ENCODE measurements at places on chromosomes 4 and X.

DNA sequence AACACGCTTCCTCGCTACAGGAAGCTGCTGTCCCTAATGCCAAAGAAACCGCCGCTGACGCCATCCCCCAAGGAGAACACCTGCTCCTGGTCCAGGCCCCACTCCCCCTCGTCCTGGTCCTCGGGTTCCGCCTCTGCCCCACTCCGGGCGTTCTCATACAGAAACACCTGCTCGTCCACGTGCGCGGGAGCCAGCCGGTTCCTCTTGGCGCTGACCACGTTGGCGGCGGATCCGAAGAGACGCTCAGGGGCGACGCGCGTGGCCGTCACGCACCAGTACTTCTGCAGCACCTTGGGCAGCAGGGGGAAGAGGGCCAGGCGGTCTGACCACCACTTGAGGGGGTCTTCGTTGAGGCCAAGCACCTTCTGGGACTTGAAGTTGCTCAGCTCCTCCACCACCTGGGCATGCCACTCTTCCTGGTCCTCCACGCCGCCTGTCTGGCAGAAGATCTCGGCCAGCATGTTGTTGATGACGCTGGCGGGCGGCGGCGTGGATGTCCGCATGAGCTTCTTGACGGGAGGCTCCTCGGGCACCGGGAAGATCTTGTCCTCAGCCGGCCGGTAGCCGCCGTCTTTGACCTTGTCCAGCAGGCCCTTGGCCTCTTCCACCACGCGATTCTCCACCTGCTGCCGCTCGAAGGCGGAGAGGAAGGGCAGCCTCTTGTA is 12.0 kb downstream of the DHRSX start:
- DNase-seq = no peak

DNA sequence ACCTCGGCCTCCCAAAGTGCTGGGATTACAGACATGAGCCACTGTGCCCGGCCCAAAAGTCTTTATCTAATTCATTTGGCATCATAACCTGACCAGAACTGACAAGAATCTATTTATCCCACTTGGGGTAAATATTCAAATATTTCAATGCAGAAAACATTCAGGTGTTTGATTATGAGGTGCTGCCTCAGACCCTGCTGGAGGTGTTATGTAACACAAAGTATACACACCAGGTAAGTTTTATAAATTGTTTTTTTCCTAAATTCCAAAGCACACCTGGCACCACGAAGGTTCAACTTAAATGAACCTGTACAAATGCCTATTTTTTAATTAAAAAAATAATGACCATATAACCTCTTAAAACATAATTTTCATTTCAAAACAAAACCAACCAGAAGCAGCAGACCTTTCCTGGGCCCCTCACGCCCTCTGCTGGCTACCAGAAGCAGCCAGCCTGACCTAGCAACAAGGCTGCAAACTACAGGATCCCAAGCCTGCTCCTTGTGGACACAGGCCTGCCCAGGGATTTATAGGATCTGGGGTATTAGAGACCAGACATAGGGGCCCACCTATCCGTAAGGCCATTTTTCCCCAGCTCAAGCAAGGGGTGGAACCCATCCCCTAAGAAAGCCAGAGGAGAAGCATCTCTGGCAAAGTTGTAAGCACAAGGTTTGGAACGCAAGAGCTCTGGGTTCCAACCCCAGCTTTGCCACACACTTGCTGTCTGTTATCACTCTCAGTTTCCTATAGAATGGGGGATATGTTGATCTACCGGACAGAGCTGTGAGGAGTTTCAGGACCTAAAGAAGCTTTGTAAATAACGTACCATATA is 11.7 kb downstream of the OTUD5 start:
- peak; percentile 50 for DNase-seq

- no peak for DNase-seq
Observed at GRCh38 chr4:41339812-41340809, 83.4 kb downstream of the UCHL1 start.

DNA sequence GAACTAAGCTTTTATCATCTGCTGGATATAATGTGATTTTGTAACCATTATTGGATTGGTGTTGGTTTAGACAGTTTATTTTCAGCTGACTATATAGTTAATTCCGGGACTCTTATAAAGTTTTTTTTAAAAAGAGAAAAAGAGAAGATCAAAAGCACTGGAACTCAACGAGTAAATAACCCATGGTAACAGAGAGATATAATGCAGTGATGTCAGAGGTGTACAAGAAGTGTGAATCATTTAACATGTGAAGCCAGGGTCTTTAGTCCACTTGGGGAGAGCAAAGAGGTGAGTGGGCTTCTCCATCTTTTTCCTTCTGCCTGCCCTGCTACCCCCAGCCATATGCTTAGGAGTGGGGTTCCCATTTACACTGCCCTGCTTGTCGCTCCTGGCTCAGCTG is 3.2 kb downstream of the TMEM165 start:
- no peak for DNase-seq

GRCh38 chr4:135731682-135732081 is 1530.1 kb upstream of the PABPC4L start:
- no peak for DNase-seq

DNA sequence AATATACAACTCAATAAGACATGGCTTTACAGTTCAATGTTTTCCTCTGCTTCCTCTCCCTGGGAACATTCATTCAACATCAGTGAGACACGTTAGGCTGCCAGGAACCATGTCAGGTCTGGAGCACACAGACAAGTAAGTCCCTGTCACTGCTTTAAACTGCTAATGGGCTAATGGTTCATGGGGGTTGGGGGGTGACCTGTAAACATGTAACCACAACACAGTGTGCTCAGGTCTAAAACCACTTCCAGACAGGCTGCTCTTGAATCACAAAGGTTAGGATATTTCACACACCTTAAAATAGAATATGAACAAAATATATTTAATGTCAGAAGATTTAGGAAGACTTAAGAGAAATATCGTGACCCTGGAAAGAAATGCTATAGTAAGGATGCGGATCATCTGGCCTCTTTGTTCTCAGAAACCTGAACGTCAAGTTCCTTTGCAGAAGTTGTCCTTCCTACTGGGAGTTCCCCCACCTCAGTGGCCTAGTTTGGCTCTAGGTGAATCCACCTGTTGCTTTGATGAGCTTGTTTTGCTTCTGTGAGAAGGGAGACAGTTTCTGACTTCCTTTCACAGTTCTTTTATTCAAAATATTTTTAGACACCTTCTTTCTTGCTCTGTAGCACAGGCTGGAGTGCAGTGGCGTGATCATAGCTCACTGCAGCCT is 359.9 kb downstream of the UNC5C start:
- no peak for DNase-seq

GRCh38 chr4:15240764-15241163 is 187.1 kb upstream of the C1QTNF7 start:
- no peak for DNase-seq

DNA sequence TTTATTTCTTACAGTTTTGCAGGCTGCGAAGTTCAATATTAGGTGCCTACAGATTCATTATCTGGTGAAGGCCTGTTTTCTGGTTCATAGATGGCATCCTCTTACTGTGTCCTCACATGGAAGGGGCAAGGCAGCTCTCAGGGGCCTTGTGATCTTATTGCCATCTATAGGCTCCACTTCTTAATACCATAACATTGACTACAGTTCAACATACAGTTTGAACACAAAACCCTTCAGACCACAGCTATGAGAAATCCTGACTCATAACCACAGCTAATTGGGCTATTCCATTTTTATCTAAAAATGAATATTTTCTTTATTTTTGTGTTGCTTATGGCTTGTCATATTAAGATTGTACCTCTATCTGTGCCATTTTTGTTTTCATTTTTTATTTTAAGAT is 72.3 kb downstream of the STAG2 start:
- no peak for DNase-seq

DNA sequence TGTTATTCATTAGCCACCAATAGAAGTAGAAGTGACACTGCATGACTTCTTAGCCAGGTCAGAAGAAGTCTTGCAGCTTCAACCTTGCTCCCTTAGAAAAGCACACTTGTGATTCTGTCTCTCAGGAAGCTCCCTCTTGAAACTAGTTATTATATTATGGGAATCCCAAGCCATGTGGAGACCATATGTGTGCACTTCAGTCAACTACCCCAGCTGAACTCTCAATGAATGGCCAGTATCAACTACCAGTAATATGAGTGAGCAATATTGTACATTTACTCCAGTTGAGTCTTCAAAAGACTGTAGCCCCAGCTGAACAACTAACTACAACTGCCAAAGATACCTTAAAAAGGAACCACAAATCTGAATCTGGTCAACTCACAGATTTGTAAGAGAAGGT is 77.1 kb upstream of the GABRA3 start:
- DNase-seq = no peak

GRCh38 chr4:6095023-6095752 is 77.0 kb upstream of the C4orf50 start:
- no peak for DNase-seq

DNA sequence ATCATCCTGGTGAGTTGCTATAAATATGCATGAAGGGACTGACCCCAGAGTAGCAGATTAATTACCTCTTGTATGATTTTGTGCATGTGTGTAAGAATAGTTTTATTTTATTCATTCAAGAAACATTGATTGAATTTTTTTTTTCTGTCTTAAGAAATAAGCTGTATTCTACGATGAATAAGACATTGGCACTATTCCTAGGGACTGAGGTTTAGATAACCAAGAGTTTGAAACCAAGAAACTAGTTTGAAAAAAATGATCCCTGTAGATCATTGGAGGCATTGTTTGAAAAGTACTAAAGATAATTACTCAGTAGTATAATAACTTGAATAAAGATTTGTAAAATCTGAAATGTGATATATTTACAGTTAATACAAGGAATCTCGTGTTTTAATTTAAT is 1086.9 kb downstream of the PCDH7 start:
- DNase-seq = no peak

DNA sequence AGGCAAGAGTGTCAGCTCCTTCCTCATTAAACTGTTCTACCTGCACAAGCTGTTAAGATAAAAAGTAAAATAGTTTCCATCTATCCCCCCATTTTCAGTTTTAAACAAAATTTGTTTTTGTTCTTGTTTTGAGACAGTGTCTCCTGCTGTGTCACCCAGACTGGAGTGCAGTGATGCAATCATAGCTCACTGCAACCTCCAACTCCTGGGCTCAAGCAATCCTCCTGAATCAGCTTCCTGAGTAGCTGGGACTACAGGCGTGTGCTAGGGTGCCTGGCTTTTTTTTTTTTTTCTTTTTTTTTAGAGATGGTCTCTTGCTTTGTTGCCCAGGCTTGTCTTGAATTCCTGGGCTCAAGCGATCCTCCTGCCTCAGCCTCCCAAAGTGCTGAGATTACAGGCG is 105.4 kb downstream of the HS6ST2 start:
- no peak for DNase-seq

DNA sequence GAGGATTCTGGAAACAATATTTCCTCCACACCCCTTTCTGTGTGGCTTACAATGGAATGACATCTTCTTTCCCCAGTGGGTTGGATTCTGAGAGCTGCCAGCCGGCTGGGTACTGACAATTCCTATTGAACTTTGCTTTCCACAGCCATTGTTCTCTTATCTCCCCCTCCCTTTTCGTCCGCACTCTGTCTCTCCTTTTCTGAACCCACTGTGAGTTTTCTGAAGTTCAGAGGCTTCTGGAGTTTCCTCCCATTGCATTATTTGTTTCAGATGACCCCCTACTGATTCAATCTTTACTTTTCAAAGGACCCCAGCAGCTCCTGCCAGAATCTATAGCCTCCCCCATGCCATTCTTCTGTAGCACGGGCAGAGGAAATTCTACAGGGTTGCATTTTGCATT is 10.4 kb downstream of the SMPX start:
- DNase-seq = no peak

GRCh38 chrX:39843318-39843717 is 254.4 kb downstream of the BCOR start:
- no peak for DNase-seq

DNA sequence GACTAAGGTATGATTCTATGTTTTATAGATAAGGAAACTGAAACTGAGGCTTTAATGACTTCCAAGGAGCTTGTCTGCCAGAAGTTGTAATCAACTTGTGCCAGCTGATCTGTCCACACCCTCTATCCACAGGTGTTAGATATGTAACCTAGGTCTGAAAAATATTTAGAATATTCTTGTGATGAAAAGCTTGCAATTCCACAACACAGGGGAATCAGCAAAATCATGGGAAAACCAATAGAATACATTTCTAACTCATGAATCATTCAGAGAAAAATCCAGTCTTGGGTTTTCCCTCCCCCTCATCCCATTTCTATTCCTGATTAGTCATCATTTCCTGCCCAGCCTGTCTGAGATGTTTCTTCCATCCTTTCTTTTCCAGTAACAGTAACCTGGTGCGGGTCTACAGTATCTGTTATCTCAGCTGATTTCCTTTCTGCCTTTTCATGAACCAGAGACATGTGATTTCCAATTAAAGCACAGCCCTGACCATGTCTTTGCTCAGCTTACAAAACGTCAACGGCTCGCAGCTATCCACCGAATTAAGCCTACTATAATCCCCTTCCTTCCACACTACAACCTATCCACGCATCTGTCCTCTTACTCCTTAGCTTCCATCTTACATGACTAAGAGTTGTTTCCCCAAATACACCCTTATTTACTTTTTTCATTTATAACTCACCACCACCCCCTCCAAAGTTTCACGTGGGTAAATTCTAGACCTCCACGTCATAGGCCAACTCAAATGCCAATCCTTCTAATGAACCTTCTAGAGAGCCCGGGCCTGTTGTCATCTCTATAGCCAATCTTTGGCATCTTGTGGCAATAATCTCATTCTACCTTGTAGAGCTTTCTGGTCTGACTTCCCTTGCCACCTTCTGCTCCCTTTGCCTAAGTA is 961 bp upstream of the NOCT start:
- no peak for DNase-seq

DNA sequence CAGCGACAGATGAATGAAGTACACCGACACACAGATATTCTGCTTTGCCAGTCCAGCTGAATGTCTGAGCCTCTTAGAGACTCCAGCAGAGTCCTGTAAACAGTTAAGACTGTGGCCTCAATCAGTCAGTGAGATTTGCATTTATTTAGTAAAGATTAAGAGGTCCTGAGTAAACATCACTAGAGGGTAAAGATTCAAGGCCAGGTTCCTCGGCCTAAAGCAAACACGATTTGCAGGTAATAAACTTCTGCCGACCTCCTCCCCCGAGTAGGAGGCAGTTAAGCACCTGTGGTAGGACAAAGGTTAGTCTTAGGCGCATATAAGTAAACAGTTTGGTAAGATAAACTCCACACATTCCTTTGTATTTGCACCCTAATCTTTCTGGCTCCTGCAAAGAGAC is 99.6 kb downstream of the CFAP47 start:
- no peak for DNase-seq

DNA sequence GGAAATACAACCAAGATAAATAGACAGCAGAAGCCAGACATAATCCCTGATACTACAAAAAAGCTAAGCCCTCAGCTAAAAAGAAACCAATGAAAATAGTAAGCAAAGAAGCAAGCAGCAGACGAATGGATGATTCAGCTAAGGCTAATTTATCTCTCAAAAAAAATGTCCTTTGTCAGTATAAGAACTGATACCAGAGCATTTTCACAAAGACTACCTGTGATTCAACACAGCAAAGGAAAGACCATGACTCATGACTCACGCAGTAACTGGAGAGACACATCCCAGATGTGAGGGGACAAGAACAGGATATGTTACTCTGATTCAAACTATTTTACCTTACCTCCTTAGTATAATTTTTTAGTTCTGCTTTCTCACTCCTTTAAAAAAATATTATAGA is 22.7 kb upstream of the TMPRSS11F start:
- DNase-seq = no peak

- no peak for DNase-seq
Observed at GRCh38 chr4:70734168-70734954, 12.6 kb downstream of the RUFY3 start.

GRCh38 chrX:2504706-2505332 is 4.0 kb upstream of the DHRSX start:
- DNase-seq = no peak

All from ovary (tissue), 10 donors.